ENCODE measurements at places on chromosomes 6 and 20. TPM values are rescaled to one million over a fixed set of nuclear protein-coding genes. Genes with fewer than 3 reads are reported as not detected.

The ZNF322 gene
- total RNA-seq = 10.4 TPM

DNA sequence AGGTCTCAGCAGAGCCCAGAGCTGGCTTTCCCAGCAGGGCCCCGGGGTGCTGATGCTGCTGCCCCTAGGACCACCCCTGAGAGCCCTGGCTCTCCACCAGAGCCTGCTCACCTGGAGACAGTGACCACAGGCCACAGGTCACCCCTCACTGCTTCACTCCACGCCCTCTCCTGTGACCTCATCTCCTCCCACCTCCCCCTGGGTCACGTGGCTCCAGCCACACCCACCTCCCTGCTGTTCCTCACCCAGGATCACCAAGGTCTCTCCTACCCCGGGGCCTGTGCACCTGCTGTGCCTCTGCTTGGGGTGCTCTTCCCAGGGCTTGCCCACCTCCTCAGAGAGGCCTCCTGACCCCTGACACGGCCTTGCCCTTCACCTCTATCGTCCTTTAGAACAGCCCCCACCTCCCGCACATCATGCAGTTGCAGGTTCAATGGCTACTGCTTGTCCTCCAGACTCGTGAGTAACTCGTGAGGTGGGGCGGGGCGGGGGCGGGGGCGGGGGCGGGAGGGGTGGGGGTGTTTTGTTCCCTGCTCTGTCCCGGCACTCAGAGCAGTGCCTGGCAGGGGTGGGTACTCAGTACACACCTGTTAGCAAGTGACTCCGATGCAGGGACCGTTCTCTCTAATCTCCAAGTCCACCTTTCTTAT, 468.0 kb downstream of the PREX1 start:
- no peaks in the 10 kb centered on the region for H3K27me3 ChIP-seq
- no peaks in the 10 kb centered on the region for H3K4me1 ChIP-seq
- DNase-seq = no peak
- no peak overlapping the region for H3K4me3 ChIP-seq
- H3K27ac ChIP-seq = no peak overlapping the region

DNA sequence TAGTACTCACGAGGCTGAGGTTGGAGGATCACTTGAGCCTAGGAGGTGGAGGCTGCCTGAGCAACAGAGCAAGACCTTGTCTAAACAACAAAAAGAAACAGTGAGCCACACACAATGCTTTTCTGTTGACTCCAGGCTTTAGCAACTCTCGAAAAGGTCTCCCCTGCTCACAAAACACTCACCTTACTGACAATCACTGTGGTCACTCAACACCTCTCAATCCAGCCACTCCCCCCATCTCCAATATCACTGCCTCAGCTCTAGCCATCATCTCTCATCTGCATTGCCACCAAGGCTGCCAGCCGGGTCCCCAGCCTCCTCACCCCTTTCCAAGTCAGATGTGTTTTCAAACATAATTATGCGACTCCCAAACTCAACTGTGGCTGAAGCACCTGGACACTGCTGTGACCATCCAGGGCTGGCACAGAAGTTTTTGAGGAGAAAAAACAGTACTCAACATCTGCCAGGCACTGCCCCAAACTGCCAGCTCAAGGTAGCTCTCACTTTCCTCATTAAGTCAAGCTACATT, 218.0 kb upstream of the ARID1B start:
- H3K4me3 ChIP-seq = no peak overlapping the region
- no peaks in the 10 kb centered on the region for H3K27me3 ChIP-seq
- no peak overlapping the region for H3K27ac ChIP-seq
- no peaks in the 10 kb centered on the region for H3K4me1 ChIP-seq
- H3K36me3 ChIP-seq = no peaks in the 10 kb centered on the region

GRCh38 chr20:52924411-52925271, 47.5 kb upstream of the TSHZ2 start:
- H3K4me1 ChIP-seq = no peaks in the 10 kb centered on the region
- no peak for DNase-seq
- peaks cover 2% of the 10 kb centered on the region for H3K27me3 ChIP-seq
- H3K27ac ChIP-seq = no peak overlapping the region
- H3K4me3 ChIP-seq = no peak overlapping the region

The HTR1E gene
- total RNA-seq = not detected

All from psoas muscle (tissue), 8 donors.